ENCODE measurements at places on chromosomes 4 and X.

GRCh38 chr4:73419106-73420038 is 15.3 kb downstream of the ALB start:
- DNase-seq, result no peak

GRCh38 chr4:7096236-7096635 is 28.4 kb upstream of the GRPEL1 start:
- DNase-seq, result no peak

DNA sequence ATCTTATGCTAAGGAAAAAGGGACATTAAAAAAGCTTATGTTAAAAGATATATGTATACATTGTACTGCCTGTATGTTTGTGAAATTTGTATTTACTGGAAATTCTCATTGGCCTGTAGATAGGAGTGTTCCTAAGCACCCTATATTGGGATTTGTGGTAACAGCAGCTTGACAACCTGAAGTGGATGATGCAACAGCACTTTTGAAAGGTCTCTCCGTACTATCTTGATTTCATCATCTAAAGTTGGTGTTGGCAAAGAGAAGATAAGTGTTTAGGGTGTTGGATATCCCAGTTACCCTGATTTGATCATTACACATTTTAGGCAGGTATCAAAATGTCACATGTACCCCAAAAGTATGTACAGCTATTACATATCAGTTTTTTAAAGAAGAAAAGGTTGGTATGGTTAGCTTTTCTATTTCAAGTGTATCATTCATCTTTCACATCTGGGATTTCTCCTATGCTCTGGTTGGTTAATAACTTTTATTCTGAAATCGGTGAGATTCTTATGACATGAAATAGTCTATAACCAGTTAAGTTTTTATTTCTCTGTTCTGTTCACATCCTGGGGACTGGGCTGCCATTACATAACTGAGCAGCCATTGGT is 10.3 kb downstream of the HADH start:
- no peak for DNase-seq

GRCh38 chrX:15314472-15314871 is 968 bp downstream of the ASB11 start:
- no peak for DNase-seq

DNA sequence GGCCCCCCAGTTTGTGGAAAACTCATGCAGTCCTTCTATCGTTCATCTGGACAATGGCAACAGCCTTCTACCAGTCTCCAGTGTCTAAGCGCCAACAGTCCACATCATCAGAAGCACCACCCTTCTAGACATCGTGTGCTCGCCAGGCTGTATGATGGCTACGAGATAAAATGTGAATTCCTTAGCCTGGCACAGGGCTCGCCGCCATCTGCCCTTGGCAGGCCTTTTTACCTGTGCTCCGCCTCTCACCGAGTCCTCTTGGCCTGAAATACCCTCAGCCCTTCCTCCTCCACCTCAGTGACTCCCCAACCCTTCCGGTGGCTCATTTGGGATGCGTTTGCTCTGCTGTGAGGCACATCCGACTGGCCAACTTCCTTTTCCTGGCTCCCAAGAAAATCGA is 15.9 kb upstream of the STS start:
- DNase-seq, result no peak

GRCh38 chrX:130197464-130197863 is 25.7 kb downstream of the RAB33A start:
- no peak for DNase-seq

DNA sequence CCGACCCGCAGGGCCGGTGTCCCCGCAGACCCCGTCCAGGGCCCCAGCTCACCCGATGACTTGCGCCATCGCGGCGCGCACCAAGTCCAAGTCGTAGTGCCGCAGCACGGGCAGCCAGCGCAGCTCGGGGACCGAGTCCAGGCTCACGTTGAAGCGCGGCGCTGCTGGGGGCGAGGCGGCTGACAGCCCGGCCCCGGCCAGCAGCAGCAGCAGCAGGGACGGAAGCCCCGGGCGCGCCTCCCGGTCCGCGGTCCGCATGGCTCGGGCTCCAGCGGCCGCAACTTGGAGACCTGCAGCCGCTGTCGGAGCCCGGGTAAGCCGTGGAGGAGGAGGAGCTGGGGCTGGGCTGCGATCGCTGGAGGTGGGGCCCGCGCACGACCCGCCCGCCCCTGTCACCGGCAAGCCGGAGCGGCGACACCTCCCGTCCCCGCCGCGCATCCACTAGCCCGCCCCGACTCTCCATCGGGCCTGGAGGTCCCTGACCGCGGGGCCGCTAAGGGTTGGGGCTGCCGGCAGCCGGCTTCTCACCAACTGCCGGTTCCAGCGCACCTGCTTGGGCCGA is at the start of gene NAAA:
NAAA (minus strand) TSS at position 322 of the 562 bp plus-strand sequence; CDS start at position 258, 64 bp downstream.
- no peak for DNase-seq

GRCh38 chr4:140150636-140150885 is 3.4 kb downstream of the MAML3 start:
- DNase-seq, result no peak

DNA sequence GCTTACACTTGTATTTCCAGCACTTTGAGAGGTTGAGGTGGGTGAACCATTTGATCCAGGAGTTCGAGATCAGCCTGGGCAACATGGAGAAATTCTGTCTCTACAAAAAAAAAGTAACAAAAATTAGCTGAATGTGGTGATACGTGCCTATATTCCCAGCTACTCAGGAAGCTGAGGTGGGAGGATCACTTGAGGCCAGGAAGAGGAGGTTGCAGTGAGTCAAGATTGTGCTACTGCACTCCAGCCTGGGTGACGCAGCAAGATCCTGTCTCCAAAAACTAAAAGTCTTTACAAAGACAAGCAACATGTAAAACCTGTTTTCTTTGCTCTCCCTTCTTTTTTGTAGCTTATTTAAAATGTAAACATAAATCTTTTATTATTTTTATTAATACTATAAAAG is 1156.1 kb downstream of the FAT4 start:
- DNase-seq, result no peak

DNA sequence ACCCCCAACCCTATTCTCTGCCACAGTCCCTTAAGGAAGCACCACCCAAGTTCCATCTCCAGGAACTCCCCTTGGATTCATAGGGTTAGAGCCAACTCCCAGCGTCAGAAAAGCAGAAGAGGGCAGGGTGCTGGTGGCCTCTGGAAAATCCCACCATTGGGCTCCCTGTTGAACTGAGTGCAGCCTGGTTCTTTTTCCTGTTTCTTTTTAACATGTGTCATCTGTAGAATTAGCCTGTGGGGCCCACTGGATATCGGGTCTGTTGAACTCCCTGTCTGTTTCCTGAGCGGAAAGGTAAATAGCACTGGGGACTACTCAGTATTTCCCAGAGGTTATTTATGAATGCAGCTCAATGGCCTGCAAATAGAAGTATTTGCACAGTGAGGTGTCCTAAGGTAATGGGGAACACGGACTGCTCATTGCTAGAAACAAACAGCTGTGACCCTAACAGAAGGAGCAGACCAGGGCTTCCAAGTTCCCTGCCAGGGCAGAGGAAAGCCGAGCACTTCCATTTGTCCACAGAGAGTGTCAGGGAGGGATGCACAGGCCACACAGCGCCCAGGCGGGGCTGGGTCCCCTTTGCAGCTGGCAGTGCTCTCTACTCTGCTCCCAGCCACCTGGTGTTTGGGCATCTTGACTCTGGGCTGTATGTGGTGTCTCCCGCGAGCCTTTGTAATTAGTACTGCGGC is 102.6 kb downstream of the FHDC1 start:
- DNase-seq, result no peak

DNA sequence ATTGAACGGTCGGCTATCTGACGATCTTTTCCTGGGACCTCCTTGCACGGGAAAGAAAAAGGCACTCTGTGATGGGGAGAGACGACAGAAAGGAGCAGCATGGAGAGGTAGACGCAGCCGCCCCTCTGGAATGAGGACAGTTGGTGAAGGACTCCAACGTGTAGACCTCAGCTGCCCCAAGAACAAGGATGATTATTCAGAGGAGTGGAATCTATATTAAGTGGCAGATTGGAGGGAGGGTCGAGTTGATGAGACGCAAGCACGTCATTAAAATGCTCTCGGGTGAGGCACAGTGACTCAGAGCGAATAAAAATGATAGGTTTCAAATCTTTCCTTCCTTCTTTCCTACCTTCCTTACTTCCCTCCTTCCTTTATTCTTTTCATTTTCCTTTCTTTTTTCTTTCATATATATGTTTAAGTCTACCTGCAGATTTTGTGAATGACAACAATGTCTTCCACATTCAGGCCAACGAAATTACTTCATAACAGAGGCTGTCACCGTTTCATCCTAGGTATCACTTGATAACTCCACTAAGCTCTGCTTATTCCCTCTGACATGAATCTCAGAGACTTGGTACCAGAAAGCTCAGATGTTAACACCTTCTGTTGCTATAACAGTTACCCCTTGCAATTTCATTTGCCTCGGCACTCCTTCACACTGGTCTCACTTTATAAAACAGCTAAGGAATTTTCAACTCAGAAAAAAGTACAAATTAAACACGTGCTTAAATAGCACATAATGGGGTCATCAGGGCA is 110.0 kb upstream of the PPARGC1A start:
- DNase-seq, result no peak

DNA sequence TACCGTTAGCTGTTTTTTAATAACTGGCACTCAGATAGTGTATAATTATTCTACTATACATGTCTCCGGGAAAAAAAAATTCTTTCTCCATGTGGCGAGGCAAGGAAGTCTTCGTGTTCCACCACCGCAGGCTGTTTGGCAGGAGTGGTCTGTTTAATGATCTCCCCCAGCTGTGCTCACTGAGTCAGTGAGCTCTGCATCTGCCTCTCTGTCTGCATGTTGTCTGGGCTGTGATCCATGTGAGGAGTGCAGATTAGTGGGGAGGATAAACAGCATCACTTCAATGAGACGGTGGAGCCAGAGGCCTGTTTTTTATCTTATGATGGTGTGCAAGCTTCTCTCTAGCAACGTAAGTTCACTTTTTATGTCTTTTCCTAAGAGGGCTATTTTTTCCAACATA is 69.8 kb downstream of the RPS3A start:
- DNase-seq, result peak; percentile 56

DNA sequence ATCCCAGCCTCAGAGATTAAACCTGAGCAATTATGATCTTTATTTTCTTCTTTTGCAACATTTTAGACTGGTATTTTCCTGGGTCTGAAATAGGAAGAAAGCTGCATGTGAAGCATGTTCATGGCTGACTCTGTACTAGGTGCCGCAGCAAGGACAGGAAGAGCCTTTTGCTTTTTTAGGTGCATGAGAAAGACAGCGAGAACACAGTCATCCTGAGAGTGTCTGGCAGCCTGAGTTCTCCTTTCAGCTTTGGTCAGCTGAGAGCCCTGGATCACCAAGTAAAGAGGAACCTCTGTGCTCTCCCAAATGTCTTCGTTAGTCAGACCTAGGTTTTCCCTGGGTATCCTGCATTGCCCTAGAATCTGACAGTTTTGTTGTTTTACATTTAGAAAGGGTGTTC is 29.8 kb downstream of the FAM149A start:
- no peak for DNase-seq

GRCh38 chrX:154840856-154841255 is 6.4 kb upstream of the SMIM9 start:
- no peak for DNase-seq

DNA sequence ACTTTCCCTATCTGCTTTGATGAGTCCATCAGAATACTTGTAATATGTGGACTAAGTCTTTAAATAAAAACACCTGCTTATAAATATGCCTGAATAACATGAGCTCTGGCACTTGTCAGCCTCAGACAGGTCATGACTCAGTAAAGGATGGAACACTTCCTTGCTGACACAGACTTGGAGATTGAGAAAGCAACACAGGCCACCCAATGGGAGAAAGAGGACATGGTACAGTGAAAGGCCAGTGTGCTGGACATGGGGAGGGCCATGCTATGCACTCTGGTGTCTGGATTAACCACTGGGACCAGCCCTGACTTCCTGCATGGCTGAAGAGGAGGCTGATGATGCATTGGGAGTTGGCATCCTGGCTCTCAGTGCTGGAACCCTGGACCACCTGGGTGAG is 149.5 kb downstream of the DHRSX start:
- DNase-seq, result no peak

DNA sequence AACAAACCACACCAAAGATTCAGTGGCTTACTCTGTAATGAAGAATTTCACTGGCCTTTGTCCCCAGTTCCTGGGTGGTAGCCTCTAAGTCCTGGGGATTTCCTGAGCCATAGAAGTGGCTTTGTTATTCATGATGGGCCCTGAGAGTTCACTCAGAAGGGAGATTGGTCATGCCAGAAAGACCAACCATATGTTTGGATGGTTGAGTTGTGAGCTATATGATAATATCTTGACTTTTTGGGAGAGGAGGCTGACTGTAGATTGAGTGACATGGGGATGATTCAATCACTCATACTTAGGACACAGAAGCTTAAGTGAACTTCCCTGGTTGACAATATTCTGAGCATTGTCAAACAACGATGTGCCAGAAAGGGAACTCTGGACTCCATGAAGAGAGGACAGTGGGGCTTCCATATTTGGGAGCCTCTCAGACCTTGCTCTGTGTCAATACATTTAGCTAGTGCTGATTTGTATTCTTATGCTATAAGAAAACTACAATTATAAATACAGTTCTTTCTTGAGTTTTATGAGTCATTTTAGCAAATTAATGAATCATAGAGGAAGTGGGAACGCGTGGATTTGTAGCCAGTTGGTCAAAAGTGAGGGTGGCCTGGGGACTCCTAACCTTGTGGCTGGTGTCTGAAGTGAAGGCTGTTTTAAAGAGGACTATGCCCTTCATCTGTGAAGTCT is 392.0 kb downstream of the GBA3 start:
- DNase-seq, result no peak

- no peak for DNase-seq
These were observed 151.0 kb downstream of the CAMK2D start for GRCh38 chr4:113610537-113610936.

- DNase-seq, result no peak
These were observed 363.3 kb downstream of the NAF1 start for GRCh38 chr4:162803378-162803777.

- DNase-seq, result no peak
These were observed 2189.6 kb downstream of the PCDH7 start for GRCh38 chr4:32909736-32910135.

Measured in hippocampal formation (tissue), 2 donors.